ENCODE measurements at places on chromosomes 3 and 15.

DNA sequence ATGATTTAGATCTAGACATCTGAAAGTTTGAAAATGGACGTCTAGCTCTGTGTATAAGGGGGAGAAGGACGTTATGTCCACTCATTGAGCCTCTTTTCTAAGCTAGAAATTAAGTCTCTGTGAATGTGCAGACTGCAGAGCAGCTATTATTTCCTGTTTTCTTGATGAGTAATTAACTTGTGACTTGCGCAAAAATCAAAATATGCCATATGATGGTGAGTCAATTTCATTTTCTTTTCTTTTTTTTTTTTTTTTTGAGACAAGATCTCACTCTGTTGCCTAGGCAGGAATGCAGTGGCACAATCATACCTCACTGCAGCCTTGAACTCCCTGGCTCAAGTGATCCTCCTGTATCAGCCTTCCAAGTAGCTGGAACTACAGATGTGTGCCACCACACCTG, 14.1 kb downstream of the LACTB start:
- DNase-seq = no peak

GRCh38 chr3:145422556-145422955, 738.4 kb downstream of the PLOD2 start:
- DNase-seq = no peak

- DNase-seq = no peak
These were observed 202.3 kb upstream of the PROK2 start for GRCh38 chr3:71987089-71987735.

GRCh38 chr15:69497667-69498066, 45.0 kb downstream of the RPLP1 start:
- DNase-seq = no peak

DNA sequence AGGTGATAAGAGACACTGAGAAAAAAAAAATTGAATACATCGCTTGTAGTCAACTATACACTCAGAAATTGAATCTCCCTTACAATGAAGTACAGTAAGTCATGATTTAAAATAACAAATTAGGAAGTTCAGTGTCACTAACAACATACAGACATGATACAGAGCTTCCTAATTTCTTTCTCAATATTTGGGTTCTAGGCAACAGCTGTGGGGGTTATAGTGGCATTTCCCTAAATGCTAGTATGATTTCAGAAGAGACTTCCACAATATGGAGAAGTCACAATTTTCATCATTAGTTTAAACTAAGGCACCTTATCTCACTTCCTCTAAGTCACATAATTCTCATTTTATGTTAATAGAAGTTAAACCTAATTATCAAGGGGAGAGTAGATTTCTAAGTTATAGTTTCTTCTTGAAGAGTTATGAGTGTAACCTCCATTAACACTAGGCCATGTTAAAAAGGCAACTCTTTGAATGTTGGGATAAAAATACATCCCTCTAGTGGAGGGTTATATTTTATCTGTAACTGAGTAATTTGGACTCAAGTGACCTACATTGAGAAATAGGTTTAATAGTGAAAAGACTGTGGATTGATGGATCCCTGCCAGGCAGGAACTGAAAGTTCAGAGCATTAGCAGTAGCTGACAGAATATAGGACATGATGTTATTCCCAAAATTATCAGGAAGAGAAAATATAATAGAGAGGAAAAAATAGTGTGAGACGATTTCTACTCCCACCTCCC, 286.0 kb upstream of the SUCLG2 start:
- no peak for DNase-seq

DNA sequence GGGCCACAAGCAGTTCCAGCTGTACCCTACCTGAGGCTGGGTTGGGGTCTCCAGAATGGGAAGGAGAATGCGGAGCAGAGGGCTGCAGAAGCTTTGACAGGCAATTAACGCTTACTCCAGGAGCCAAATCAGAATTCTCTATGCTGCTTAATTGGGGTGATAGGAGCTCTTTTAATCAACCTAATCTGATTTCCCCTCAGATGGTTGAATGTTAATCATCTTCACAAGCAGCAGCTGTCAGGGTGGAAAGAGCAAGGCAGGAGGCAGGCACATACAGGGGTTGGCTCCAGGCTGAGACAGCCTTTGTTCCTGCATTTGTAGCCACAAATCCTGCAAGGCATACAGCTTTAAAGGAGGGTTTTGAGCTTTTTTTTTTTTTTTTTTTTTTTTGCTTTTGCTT, 2.6 kb downstream of the CILP start:
- DNase-seq = no peak

DNA sequence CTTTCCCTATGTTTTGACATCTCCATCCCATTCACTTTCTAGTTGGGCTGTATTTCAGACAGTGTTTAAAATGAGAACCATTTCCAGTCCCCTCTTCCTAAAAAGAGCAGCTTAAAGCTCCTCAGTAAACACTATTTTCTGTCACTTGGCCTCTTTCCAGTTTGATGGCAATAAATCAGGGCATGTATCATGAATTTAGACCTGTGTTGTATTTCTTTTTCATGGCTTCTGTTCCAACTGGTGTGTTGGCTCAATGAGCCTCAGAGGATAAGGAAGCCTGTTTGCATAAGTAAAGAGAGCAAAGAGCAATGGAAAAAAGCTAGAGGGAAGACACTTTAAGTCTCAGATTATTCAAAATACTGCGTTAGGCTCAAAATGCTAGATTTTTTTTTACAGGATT, 7.2 kb downstream of the CCDC80 start:
- DNase-seq = no peak

GRCh38 chr3:134093956-134094355, 64.2 kb upstream of the SLCO2A1 start:
- no peak for DNase-seq

DNA sequence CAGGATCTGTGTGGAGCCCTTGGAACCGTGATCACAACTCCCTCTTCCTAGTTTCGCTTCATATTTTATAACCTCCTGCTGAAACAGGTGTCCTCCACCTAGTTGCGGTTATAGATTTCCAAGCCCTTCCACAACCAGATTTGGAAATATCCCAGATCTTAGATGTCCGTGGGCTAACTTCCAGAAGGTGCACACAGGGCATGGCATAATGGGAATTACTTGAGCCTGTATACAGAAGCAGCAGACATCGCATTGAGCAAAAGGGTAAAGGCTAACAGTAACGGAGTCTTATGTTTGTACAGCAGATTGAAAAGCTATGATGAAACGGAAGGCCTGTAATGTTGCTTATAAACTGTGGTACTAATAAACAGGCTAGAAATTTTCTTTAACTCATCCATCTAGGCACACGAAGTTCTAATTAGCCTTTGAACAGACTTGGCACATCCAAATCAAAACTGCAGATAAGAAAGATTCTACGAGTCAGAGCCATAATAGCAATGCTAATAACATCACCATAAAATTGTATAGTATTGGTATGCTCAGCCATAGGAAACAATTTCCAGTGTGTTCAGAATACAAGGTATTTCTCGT, 1.2 kb upstream of the USF3 start:
- DNase-seq = no peak

GRCh38 chr3:135918600-135918999, 46.9 kb upstream of the PPP2R3A start:
- DNase-seq = no peak

DNA sequence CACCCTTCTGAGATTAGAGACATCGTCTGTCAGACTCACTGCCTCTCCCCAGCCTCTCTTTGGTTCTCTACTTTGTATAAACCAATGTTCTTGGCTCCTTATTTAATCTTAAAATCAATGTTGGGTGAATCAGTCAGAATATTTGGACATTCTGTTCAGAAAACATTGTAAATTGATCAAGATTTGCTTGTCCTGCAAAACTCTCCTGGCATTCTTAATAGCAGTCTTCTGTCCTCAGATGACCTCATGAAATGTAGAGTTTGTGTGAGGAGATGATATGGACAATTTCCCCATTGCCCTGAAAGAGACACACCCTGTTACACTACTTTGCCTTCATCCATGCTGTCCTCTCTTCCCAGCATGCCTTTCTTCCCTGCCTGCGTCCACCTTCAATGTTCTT, 33.6 kb downstream of the CD200R1L start:
- DNase-seq = no peak

GRCh38 chr3:23797491-23797890, 8.3 kb upstream of the UBE2E1 start:
- DNase-seq = no peak
